Esophagus muscularis mucosa (tissue), 4 donors: ENCODE measurements at places on chromosomes 3 and 15.
A peak's percentile ranks its signal among the peaks of the same experiment; 100 is the strongest.

DNA sequence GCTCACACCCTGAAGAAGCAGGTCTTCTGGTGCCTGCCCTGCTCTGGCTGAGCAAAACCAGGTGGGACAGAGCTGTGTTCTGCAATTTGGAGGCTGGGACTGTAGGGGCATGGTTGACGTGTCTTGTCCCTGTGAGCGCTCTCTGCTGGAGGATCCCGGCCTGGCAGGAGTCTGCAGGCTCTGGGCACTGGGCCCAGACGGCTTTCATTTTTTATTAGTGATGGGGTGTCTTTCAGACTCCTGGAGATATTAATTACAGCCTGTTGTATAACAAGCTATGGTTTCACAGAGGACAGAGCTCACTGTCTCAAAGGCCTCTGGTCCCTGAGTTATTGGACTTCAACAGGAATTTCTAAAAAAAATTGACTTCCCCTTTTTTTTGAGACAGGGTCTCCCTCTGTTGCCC, 29.5 kb upstream of the ZNF710 start:
- no peak for DNase-seq

- DNase-seq, result peak; percentile 88
Observed at GRCh38 chr3:58565621-58566397, 11.4 kb downstream of the FAM107A start.

- DNase-seq, result no peak
Observed at GRCh38 chr15:82176542-82176941, 86.0 kb downstream of the EFL1 start.

- peak; percentile 78 for DNase-seq
Observed at GRCh38 chr3:137768361-137769321, 4.5 kb downstream of the SOX14 start.

DNA sequence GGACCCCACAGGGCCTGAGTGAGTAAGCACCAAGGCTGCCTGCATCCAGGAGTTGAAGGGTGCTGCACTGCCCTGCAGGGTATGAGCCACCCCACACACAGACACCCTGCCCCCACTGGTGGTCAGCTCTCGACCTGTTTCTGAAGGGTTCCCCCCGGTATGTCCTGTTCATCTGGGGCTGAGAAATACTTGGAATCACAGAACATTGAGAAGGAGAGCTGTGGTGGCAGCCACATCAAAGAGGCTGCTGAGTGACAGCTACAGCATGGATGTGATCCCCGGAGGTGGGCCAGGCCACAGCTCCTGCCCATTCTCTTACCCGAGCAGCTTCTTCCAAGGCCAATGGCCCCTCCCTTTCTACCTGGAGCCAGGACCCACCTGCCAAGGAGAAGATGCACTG, 66.4 kb upstream of the PLXNA1 start:
- DNase-seq, result no peak

GRCh38 chr3:31275038-31275572, 257.6 kb upstream of the STT3B start:
- no peak for DNase-seq

DNA sequence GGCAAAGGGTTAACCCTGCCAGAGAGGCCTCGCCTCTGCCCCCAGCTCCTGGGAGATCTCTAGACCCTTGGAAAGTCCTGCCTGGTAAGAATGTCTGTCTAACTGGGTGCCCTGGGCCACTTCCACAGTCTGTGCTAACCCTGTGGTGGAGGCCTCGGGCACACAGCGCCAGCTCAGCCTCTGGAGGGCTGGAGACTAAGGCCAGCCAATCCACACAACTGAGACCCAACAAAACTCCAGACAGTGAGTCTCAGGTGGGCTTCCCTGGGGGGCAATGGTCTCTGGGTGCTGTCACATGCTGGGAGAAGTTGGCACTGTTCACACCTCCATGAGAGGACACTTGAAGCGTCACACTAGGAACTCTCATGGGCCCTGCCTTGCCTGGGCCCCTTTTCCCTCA, 19.5 kb downstream of the ZXDC start:
- no peak for DNase-seq

- peak; percentile 72 for DNase-seq
Observed at GRCh38 chr3:71453319-71453718, 130.2 kb downstream of the FOXP1 start.

- DNase-seq, result no peak
Observed at GRCh38 chr15:55970286-55970685, 23.1 kb downstream of the NEDD4 start.

DNA sequence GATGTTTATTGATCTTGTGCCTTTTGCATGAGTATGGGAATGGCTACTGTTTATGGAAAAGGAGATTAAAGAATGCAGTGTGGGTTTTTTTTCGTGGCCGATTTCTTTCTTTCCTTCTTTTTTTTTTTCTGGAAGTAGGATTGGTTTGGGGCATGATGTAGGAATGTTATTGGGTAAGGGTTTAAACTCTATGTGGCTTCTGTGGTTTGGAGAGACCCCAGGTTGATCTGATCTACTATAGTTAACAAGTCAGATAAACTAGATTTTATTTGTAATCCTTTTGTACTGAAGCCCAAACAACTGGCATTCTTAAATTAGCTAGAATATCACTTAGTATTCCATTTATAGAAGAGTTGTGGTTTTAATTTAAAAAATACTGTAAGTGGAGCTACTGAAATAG, 304.8 kb downstream of the LPP start:
- no peak for DNase-seq

GRCh38 chr3:168249205-168249549, 153.5 kb upstream of the GOLIM4 start:
- no peak for DNase-seq

DNA sequence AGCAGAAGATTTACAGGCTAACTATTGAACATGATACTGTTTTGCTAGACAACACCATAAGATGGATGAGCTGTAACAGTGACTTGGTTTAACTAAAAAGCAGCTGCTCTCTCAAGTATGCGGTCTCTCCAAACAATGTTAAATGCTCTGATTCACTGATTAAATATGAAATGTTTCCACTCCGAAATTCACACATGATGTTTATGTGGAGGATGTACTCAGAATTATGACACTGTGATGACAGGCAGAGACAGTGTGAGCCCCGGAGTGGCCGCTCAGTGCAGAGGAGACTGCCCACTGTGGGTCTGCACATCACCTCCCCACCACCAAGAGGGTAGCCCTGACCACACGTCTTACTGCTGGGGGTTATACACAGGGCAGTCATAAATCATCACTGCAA, 83.9 kb upstream of the MEX3B start:
- no peak for DNase-seq

- DNase-seq, result no peak
Observed at GRCh38 chr3:51559411-51559888, 20.9 kb downstream of the RAD54L2 start.
